ENCODE measurements at places on chromosomes 2 and 18.

DNA sequence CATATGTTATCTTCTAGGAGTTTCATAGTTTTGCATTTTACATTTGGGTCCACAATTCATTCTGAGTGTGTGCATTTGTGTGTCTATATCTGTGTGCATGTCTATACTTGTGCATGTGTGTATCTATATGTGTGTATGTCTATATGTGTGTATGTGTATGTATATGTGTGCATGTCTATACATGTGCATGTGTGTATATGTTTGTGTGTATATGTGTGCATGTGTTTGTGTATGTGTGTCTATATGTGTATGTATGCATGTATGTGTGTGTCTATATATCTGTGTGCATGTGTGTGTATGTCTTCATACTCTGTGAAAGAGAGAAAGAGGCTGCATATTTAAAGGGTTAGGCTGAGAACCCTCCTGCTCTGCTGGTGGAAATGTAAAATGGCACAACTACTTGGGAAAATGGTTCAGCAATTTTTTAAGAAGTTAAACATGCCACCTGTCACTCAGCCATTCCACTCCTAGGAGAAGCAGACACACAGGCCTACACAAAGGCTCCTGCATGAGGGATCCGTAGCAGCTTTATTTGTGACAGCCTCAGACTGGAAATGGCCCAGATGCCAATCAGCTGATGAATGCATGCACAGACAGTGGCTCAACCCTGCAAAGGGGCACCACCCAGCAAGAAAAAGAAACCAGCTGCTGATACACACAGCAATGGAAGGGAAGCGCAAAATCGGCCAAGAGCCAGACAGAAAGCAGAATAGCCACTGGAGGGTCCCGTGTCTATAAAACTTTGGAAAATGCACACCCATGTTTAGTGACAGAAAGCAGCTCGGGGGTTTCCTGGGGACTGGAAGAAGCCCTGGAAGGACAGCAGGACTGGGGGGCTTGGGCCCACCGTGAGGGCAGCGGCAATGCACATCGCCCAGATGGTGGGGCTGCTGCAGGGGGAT lies 146.8 kb downstream of the SEPTIN10 start:
- no peak for DNase-seq

DNA sequence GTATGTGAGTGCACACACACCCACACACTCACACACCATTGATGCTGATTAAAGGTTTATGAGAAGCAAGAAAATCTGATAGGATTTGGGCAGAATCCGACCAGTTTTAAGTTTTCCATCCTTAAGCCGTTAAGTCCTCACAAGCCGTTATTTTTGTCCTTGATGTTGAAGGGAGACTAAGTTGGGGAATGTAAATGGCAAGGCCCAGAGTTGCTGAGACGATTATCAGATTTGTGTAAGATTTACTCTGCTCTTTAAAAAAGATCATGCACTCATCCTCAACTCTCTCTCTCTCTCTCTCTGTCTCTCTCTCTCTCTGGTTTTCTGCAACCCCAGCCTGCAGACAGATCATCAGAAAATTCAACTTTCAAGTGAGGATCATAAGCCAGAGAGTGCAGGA lies 238.8 kb downstream of the SMAD2 start:
- no peak for DNase-seq

DNA sequence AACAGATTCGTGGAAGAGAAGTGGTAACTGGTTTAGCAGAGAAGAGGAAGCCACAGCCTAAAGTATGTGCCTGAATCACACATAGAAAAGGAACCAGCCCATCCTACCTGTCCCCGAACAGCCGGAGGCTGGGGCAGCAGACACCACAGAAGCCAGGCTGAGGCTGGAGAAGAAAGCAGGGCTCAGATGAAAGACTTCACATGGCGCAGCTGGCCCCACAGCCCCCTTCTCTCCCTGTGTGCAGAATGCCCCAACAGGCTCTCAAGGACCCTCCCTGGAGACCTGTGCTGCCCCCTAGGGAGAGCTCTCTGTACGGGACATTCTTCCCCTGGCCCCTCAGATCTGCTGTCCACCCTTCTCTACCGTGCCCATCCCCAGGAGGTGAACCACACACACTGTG lies 83.5 kb upstream of the RAB12 start:
- no peak for DNase-seq

GRCh38 chr2:152046940-152047339 lies 51.9 kb downstream of the CACNB4 start:
- no peak for DNase-seq

DNA sequence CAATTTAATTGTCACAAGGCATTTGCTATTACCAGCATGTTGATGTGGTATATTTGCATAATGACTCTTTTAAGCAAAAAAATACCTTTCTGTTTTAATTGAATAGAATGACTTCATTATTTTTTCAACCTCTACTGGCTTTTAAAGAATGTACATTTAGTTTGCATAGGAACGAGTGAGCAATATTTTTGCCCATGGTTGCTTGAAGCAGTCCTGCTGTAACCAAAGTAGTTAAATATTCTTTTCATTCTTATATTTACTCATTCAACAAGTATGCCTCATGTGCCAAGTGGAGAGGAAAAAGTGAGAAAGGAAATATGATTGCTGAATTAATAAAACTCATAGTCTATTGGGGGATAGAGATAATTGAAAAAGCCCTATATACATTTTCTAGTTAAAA lies 184.7 kb downstream of the DSEL start:
- DNase-seq = no peak

GRCh38 chr2:217610401-217610814 lies 392.4 kb downstream of the TNS1 start:
- DNase-seq = peak; percentile 10

DNA sequence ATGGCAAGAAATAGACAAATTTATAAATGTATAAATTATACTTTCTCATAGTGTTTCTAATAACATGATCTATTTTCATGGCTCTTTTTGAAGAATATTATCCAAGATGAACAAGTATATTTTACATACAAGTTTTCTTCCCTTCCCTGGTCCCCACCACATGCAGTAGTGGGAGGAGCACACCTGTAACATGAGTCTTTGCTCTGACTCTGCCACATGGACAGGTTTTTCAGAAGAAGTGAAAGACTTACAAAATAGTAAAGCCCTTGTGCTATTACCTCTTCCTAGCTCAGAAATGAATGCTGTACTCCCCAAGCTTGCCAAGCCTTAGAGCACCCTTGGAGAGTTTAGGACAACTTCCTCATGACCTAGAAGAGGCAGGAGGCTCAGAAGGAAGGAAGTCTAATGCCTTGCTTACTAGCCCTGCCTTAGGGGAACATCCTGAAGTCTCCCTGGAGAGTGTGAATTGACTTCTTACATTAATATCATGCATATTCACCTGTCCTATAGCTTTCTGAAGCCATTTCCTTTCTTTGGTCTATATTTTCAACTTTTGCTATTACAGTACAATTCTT lies 18.4 kb downstream of the MXD1 start:
- DNase-seq = no peak

Measured in activated T-helper 1 cell treated with Interleukin-2 at 50 U/mL for 16 hours (primary cell).